AG10803 (cell line): ENCODE measurements at places on chromosomes 11 and 22.

GRCh38 chr11:15555161-15555560 lies 440.4 kb downstream of the INSC start:
- DNase-seq = no peak

- DNase-seq = no peak
These were observed 6.3 kb upstream of the SWAP70 start for GRCh38 chr11:9657531-9657930.

GRCh38 chr11:106011481-106011880 lies 10.6 kb downstream of the MSANTD4 start:
- DNase-seq = peak; percentile 6

DNA sequence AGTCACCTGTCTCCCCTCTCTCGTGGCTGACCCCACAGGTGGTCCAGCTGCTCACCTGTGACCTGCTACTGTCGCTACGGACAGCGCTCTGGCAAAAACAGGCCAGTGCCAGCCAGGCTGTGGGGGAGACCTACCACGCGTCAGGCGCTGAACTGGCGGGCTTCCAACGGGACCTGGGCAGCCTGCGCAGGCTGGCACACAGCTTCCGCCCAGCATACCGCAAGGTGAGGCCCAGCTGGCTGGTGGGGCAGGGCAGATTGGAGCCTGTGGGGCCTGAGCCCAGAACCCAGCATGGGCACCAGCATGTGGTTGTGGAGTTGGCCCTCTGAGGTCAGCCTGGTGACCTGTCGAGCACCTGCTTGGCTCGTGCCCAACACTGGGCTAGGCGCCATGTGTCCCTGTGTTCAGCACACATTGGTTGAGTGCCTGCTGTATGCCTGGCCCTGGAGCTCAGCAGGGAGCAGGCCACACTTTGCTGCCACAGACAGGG lies 11.9 kb downstream of the SHISA8 start:
- no peak for DNase-seq

GRCh38 chr11:60454212-60454611 lies 1.4 kb upstream of the MS4A1 start:
- no peak for DNase-seq

DNA sequence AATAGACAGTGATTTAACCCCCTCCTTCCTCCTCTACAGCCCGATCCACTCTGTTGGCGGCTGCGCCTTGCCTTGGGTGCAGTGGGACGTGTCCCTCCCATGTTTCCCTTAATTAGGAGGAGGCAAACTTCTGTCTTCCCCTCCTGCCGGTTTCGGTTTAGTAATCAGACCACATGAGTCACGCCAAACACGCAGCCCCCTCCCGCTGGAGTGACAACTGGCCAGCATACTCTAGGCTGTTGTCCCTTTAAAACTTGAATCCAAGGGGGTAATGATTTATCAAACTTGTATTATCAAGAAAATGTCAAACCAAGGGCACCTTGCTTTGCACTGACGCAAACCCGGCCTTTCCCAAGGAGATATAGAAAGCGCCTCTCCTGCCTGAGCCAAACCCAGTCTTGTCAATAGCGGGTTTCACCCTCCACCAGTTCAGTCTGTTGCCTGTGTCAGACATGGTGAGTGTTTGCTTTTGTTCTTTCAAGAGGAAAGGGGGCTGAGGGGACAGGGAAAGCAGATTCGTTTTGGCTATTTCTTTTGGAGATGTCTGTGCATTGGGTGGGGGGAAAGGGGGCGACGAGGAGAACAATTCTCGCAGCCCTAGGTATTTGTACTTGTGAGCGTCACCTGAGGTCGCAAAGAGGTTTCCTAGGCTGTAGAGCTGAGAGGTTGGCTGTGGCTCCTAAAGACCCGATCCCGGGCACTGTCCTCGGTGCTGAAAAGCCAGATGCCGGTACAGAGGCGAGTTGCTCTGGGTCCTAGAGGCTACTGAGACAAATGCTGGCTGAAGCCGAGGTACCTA lies at the start of gene SLC6A5:
Gene SLC6A5 (plus strand): TSS at position 388 of the 799 bp plus-strand sequence. CDS start 65 bp downstream, at position 453.
- peak; percentile 10 for DNase-seq

- peak; percentile 38 for DNase-seq
These were observed 257.7 kb downstream of the TBC1D22A start for GRCh38 chr22:47020166-47020565.

DNA sequence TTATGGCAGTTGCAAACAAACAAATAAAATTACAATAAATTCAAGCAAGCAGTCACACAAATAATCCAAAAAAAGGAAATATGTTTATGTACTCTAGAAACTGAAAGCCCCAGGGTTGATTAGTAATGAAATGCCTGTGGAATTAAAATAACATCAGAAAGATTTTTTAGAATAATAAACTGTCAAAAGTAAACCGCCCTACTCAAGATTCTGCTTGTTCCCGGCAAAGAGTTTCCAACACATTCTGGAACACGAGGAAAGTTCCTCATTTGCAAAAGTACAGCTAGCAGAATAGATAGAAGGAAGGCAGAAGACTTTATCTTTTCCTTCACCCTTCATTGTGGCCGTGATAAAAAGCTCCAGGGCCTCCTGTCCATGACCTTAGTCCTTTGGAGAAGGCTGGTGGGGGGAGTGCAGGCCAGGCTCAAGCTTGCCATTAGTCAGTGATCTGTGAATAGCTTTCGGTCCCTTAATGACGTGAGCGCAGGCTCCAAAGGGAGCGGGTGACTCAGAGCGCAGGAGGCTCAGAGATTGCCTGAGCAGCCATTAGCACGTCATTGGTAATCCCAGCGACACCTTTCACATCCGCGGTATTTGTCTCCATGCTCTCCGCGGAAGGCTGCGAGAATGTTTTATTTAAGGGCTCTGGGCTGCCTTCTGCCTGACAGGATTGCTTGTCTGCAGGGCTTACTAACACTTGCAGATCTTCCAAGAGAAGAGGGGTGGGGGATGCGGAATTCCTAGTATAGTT lies 458.3 kb downstream of the METTL15 start:
- peak; percentile 90 for DNase-seq

GRCh38 chr11:59289356-59290181 lies 69.1 kb upstream of the OR5AN1 start:
- DNase-seq = no peak

GRCh38 chr22:37529652-37530345 lies 10.6 kb upstream of the CARD10 start:
- no peak for DNase-seq

- no peak for DNase-seq
These were observed 560 bp downstream of the TBX1 start for GRCh38 chr22:19760951-19761724.

GRCh38 chr22:46043816-46044620 lies 67.1 kb upstream of the WNT7B start:
- DNase-seq = no peak

DNA sequence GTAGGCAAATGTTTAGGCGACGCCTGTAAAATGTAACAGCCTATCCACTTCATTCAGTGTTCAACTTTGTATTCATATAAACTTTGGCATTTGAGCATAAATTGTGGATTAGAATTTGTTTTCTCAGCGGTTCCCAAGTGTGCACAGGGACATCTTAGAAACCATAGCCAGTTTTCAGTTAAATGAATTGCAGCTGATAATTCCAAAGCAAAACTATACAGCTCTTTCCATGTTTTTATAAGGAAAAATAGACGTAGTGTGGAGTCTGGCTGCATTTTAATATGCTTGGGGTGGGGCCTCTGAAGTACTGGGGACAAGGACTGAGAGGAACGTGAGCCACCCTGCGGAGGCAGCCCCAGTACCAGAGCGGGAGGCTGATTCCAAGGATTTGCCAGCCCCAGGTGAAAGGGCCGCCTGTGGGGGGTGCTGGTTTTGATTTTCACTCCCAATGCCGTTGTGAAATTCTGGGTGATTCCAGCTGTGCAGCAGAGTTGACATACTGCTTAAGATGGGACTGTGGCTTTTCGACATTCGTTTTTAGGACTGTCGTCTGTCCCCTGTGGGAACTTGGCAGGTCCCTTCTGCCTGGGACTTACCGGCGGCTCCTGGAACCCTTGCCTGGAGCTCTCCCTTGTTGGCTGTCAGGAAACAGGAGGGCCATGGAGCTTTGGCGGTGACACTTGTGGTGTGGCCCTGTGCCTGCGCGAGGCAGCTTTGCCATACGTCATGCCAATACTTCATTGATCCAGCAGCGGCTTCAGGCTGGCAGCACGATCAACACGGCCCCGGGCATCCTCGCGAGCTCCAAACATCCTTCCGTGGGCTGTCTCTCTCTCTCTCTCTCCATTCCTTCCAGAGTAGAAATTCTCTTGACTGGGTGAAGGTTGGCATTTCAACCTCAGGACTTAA lies 370.9 kb downstream of the TBC1D22A start:
- peak; percentile 20 for DNase-seq

GRCh38 chr11:59117774-59118173 lies 10.7 kb downstream of the FAM111B start:
- DNase-seq = no peak

GRCh38 chr11:66852466-66853241 lies 4.2 kb upstream of the LRFN4 start:
- no peak for DNase-seq

DNA sequence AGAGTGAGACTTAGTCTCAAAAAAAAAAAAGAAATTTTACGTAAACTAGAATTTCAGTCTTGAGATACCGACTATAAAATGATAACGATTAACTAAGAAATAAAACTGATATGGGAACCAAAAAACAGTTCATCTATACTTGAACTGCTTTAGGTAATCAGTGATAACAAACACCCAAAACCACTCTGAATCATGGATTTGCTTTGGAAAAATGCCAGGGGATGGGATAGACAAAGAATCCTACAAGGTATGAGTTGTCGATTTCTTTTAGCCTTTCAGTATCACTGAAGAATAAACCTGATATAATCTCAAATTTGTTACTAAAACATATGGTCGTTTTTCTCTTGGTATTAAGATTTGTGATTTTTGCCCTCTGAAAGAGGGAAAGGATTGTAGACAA lies 13.7 kb downstream of the CSTF3 start:
- no peak for DNase-seq

DNA sequence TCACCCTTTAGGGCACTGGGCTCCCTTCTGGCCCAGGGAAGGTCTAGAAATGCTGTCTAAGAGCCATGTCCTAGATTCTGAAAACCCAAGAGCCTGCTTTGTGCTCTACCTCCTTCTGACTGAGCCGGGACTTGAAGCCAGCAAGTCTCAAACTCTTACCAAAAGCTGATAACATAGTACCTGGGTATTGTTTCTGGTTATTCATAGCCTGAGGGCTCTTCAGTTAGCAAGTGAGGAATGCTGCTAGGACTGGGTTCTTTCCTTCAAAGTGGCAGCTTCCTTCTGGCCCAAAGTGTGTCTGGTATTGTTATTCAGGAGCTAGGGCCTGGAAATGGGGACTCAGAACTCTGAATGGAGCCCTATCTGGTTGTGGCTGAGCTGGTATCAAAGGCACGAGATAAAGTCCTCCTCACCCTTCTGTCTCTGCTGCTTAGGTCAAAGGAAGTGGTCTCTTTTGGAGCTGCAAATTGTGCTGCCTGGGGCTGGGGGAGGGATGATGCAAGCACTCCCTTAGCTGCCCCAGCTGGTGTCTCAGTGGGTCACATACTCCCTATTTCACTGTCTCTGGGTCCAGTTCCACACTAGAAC lies 696.0 kb upstream of the CCDC179 start:
- DNase-seq = no peak

GRCh38 chr22:23305321-23305910 lies 125.1 kb downstream of the BCR start:
- peak; percentile 28 for DNase-seq

GRCh38 chr11:2940147-2940920 lies 11.1 kb upstream of the PHLDA2 start:
- peak; percentile 58 for DNase-seq

DNA sequence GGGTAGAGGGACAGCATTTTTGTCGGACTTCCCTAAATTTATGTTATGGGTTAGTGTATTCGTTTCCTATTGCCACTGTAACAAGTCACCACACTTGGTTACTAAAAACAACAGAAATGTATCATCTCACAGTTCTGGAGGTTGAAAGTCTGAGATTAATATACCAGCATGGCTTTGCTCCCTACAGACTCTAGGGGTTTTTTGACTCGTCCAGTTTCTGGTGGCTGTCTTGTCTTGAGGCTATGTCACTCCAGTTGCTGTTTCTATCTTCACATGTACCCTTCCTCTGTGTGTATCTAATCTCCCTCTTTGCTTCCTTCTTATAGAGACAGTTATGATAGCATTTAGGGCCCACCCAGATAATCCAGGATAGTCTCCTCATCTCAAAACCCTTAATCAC lies 9.1 kb upstream of the CCDC179 start:
- no peak for DNase-seq
